ENCODE measurements at places on chromosomes 11 and 22.

- peak; percentile 16 for DNase-seq
Measured at GRCh38 chr11:43681401-43681942, 934 bp downstream of the HSD17B12 start.

DNA sequence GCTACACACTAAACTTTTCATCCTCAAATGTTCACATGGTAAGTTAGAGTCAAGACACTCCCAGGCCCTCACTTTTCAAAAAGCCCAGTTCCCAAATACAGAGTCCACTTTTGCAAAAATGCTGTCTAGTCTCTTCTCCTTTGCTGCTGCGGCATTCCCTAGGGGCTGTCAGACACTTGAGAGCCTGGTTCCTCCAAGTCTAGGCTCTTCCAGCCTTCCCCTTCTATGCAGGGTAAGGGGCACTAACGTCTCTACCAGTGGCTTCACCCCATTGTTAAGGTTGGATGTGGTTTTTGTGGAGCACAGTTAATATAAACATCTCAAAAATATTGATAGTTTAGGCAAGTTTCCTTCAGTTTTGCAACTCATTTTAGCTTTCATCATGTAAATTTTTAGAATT is 181.5 kb downstream of the KIF18A start:
- no peak for DNase-seq

GRCh38 chr22:50048061-50048765 is 9.9 kb downstream of the TTLL8 start:
- DNase-seq, result no peak

DNA sequence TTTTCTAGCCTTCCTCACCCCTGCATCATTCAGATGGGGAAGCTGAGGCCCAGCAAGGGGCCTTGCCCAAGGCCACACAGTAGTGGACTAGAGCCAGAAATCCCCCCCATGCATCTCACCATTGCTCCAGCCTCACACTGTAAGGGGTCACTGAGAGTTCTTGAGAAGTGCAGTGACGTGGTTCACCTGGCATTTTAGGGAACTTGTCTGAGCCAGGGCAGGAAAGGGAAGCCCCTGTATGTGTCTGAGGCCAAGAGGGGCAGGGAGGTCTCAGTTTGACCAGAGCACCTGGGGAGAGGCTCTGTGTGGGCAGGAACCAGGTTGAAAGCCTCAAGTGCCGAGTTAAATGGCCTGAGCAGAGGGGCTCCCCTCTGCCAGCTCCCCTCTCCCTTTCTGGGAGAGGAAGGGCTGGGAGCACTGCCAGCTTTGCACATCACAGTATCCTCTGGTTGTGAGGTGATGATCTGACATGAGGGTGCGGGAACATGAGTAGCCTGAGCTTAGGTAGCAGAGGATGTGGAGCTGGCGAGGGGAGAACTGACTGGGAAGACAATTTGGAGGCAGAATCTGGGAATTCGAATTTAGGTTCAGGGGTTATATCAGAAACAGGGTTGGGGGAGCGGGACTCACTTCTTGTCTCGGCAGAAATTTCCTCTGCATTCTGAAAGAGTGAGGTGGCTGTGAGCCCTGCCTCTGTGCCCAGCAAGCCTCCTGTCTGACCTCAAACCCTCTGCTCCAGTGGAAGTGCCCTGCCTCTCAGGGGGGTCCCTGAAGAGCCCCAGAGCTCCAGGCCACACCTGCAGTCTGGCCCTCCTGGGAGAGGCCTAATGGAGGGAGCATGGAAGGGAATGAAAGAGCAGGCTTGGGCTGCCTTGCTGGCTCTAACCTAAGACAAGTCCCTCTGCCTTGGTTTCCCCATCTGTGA is 14.6 kb downstream of the ARHGEF17 start:
- DNase-seq, result peak; percentile 55

DNA sequence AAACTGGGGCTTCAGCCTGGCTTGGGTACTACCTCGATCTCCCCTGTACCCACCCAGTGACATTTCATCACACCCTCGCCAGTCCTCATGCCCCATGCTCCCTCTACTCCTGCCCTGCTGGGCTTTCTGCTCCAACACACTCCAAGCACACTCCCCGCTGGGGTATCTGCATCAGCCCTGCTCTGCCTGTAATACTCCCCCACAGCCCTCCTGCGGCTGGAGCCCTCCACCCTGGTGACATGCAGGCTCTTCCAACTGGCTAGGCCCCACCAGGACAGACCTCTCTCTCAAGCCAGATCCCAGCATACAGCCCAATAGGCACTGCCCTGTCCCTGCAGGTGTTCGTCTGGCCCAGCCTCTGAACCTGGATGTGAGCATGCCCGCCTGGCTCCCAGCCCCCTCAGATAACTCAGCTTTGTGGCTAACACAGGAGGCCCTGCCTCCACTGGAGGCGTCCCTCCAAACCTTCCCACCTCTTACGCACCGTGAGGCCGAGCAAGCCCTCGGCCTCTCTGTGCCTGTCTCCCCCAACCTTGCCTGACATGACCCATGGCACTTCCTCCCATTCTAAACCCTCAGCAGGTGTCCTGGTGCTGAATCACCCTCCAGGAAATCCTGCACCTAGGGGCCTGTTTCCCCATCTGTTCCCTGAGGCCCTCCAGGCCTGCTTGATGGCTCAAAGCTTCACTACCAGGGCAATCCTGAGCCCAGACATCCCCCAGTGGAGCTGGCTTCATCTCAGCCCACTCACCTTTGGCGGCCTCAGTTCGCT is 33.5 kb upstream of the TXNRD2 start:
- no peak for DNase-seq

DNA sequence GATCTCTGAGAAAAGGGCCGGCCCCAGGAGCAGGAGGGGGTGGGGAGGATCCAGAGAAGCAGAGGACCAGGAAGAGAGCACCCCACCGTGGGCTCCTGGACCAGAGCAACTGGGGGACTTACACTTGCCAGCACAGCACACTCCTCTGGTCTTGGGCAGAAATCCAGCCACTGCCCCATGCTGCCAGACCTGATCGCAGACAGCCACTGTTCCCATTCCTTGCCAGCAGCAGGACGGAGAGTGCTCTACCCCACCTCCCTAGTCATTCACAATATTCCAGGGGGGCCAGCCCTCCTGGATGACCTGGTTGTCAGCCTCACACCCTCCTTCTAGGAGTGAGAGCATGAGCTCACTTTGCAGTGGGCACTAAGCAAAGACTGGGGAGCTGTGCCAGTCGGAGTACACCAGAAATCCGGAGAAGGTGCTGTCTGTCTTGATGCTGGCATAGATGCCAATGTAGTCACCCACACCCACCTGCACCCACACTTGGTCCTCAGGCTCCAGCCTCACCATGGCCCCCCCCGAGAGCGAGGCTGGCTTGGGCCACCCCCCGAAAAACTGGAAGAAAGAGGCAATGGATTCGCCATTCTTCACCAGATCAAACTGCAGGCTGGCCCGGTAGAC is 1.6 kb downstream of the C1QTNF5 start:
- no peak for DNase-seq

DNA sequence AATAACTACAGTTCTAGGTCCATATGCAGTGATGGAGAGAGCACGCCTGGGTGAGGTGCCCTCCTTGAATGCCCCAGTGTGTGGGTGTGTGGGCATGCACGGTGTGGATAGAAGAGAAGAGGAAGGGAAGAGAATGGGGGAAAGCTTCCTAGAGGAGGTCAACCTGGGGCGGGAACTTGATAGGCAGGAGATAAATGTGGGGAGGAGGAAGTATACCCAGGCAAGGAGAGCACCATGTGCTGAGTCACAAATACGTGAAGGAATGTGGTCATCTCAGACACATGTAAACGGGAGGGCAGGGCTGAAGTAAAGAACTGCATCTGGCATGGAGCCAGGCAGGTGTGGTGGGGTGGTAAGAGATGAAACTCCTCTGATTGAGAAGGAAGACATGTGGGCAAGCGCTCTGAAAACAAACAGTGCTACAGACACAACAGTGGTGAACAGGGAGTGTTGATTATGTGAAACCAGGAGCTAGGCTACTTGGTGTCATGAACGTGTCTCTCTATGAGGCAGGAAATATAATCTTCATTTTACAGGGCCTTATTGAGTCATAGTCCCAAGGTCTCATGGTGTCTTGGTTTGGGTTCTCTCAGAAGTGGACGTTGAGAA is 61.5 kb upstream of the EED start:
- peak; percentile 55 for DNase-seq

- no peak for DNase-seq
Measured at GRCh38 chr11:123698546-123699127, 42.8 kb downstream of the ZNF202 start.

DNA sequence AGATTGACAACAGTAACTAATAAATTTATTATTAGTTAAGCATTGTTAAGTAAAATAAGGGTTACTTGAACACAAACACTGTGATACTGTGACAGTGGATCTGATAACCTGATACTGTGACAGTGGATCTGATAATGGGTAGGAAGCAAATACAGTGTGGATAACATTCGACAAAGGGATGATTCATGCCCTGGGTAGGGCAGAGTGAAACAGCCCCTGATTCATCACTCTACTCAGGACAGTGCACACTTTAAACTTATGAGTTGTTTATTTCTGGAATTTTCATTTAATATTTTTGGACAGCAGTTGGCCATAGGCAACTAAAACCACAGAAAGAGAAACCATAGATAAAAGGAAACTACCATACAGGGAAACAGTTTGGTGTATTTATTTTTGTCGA is 60.8 kb upstream of the CTSC start:
- DNase-seq, result peak; percentile 82

GRCh38 chr22:35835998-35836691 is 118.5 kb downstream of the APOL5 start:
- peak; percentile 92 for DNase-seq

DNA sequence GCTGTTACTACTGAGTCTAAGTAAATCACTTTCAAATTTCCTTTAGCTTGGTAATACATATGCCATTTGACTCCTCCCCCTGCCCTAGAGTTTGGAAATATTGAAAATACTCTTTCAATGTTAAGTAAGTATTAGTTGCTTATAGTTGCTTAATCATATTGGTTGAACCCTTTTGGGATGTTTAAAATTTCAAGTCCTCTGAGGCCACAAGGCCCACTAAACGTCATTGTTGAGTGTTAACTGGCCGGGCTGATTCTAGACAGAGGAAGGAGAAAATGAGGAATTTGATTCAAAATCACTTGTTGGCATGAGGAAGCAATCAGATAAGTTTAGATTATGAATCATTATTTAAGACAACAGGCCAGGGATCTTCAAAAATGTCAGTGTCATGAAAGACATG is 8.5 kb downstream of the NAV2 start:
- DNase-seq, result no peak

DNA sequence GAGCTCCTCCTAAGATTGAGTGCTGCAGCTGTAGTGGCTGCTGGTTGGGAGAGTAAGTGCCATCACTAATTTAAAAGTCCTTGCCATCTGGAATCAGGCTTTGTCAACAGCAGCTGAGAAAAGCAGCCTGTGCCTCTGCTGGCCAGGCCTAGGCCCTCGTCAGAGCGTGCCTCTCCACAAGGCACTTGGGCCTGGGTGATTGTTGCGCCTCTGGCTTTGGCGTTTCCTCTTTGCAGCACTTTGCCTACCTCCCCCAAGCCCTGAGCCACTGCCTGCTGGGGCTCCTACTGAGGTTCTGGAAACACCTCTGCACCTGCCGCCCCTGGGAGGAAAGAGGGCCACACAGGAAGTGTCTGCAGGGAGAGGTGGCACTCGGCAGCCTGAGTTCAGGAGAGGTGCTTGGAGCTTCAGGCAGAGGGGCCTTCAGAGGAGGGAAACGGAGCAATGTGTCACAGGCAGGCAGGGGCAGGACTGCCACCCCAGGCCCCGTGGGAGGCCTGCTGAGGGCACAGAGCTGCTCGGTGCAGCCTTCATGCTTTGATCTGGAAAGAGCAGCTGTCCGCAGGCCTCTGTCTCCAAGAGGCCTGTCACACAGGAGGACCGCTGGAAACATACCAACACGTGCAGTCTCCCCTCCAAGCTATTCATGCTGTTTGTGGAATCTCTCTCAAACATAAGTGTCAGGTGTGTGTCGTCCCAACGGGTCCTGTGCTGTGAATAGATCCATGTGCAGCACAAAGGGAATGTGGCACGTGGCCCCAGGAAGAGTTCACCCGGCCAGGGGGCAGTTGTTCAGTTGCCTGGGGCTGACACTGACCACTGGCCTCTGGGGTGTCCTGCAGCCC is 61.5 kb upstream of the EMID1 start:
- no peak for DNase-seq

GRCh38 chr22:37633089-37633624 is 6.3 kb upstream of the SH3BP1 start:
- no peak for DNase-seq

DNA sequence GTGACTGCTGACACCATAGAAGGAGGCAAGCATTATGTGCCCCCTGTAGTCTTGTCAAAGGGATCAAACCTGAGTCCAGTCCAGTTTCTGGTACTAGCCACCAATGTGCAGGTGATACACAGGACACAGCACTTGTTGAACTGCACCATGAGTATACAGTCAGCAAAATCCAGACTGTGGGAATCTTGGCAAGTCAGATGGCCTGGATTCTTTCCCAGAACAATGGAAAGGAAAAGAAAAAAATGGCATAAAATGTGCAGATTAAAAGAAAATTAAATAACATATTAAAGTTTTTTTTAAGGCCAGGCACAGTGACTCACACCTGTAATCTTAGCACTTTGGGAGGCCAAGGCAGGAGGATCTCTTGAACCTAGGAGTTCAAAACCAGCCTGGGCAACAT is 16.8 kb downstream of the CRY2 start:
- no peak for DNase-seq

- peak; percentile 100 for DNase-seq
Measured at GRCh38 chr11:128467610-128468041, 119.7 kb downstream of the ETS1 start.

GRCh38 chr11:78575478-78575877 is 814 bp upstream of the NARS2 start:
- DNase-seq, result no peak

DNA sequence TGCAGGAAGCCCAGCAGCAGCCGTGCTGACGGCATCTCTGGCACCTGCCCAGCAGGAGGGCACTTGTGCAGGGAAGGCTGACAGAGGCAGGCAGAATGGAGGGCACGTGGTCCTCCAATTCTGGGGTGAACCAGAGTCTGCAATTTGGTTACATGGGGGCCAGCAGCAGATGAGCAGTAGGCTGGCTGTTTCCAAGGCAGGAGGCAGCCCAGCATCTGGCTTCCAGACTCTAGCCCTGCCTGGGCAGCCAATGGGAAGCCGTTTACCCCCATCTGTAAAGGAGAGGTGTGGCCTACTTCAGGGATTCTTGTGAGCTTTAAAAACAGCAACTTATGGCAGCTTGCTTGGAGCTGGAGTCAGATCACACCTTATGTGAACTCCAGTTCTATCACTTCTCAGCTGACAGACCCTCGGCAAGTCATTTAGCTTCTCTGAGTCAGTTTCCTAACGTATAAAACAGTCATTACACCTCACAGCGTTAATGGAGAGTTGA is 27.9 kb upstream of the RASL10A start:
- peak; percentile 69 for DNase-seq

- peak; percentile 94 for DNase-seq
Measured at GRCh38 chr11:64276653-64277431, 7.6 kb downstream of the BAD start.
